ENCODE measurements at places on chromosomes 12 and 14.

GRCh38 chr14:83850092-83850491 lies 1679.9 kb upstream of the FLRT2 start:
- no peak for DNase-seq

DNA sequence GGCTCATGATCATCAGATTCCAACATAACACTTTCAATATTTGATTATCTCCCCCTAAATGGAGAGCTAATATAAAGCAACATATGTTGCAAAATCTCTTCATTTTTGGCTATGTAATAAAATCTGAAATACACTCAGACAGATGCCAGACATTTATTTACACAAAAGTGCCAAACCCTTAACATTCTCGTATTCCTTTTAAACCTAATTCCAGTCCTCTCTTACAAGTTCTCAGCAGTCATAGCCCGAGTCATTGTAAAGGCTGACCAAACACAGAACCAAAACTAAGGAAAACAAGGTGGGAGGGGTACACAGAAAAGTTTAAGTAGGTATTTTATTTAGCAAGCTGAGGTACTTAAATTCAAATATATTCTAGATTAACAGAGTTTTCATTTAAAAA lies 81.4 kb downstream of the LRP6 start:
- DNase-seq: no peak

DNA sequence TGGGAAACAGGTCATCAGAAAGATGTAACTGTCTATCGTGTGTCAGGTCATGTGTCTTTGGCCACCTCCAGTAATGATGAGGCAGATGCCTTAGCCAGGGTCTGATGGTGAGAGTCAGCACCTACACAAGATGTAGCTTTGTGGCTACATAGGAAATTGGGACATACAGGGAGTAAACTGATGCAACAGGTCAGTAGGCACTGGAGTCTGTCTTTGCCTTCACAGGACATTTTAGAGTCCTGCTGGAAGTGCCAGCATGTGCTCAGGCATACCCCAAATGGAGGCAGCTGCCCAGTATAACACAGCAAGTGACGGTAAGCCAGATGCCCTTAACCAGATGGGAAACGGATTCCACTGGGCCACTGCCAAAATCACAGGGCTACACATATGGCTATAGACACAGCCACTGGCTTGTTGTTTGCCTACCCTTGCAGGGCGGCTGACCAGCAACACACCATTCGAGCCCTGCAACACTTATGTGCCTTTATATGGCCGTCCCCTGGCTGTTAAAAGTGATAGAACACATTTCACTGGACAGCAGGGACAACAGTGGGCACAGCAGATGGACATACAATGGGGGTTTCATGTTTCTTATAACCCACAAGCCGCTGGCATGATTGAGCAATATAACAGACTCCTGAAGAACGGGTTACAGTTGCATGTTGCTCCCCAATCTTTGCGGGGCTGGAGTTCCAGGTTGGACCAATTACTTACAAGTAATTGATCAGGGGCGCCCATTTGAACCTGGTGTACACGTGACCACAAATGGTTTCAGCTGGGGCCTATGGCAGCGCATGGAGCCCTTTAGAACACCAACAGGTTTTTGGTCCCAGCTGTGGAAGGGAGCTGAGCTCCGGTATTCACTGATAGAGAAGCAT lies 12.9 kb upstream of the RNASE12 start:
- DNase-seq: peak; percentile 95

GRCh38 chr14:56273155-56273554 lies 154.9 kb downstream of the PELI2 start:
- no peak for DNase-seq

DNA sequence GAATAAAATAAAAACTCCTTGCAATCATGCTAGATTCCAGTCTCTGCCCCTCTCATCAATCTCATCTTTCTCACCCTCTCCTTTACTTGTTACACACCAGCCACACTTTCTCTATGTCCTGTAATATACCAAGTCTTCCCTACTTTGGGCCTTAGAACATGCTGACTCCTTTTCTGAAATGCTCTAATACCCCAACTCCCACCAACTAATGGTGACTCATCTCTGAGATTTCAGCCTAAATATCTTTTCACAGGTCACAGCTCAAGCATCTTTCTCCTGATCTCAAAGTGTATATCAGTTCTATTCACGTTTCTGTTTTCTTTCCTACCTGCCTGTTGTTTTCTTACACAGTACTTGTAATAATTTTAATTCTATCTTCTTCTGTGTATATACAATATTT lies 378.9 kb upstream of the PRICKLE1 start:
- DNase-seq: no peak

GRCh38 chr12:47124451-47124850 lies 44.7 kb upstream of the AMIGO2 start:
- no peak for DNase-seq

- DNase-seq: no peak
Measured at GRCh38 chr14:44956866-44957265, 4.9 kb downstream of the KLHL28 start.

- peak; percentile 84 for DNase-seq
Measured at GRCh38 chr14:44962334-44963043, 499 bp downstream of the TOGARAM1 start.

Data from DMS 273 treated with DMSO at 0.1 percent for 48 hours (cell line).